ENCODE measurements at places on chromosomes 2 and 18.

- DNase-seq = no peak
These were observed 100.8 kb upstream of the TFPI start for GRCh38 chr2:187655001-187655400.

DNA sequence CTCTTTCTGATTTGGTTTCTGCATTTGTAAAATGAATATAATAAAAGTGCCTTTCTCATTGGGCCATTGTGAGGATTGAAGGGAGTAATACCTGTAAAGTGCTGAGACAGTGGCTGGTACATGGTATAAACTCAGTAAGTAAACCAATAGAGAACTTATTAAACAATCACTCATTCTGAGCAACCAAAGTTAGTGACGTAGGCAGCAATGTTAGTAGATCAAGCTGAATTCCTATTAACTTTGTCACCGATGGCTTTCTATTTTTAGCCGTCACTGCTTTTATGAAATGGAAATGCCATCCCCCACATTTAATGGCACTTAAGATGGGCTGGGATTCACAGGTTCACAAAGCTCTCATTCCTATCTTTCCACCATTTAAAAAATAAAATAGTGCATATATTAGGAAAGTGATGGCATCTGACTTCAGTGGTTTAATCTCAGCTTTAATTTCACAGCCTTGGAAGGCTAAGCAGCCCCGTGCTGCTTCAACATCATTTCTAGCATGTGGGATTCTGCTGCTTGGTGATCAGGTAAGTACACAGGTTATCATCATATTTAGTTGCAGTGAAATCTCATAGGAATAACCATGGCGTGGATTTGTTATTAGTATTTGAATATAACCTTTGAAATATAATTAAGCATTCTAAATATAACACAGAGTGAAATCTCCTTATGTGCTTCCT, 17.6 kb upstream of the PPP4R1 start:
- no peak for DNase-seq

GRCh38 chr2:232473467-232473890, 14.2 kb downstream of the ECEL1 start:
- DNase-seq = no peak

DNA sequence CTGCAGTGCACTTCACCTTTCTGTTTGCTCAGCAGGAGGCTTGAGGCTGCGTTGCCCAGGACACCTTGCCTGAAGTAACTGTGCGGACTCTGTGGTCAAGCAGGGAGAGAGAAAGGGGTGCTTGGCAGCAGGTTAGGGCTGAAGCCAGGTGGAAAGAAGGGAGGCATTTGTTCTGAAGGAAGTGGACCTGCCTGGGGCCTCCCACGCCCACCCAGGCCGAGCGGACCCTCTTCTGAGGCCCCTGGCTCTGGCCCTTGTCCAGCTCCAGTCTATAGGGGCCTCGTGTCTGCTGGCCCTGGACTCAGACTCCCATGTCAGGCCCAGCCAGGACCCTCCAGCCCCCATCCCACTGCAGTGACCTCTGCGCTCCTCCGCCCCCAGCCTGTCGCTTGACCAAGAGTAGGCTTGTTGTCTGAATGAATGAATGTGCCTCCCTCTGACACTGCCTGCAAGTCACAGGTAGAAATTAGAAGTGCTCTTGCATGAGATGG, 2.5 kb downstream of the SNED1 start:
- no peak for DNase-seq

- no peak for DNase-seq
These were observed 60.9 kb upstream of the TFCP2L1 start for GRCh38 chr2:121345887-121346286.

GRCh38 chr2:140734992-140735391, 1395.8 kb downstream of the LRP1B start:
- no peak for DNase-seq

DNA sequence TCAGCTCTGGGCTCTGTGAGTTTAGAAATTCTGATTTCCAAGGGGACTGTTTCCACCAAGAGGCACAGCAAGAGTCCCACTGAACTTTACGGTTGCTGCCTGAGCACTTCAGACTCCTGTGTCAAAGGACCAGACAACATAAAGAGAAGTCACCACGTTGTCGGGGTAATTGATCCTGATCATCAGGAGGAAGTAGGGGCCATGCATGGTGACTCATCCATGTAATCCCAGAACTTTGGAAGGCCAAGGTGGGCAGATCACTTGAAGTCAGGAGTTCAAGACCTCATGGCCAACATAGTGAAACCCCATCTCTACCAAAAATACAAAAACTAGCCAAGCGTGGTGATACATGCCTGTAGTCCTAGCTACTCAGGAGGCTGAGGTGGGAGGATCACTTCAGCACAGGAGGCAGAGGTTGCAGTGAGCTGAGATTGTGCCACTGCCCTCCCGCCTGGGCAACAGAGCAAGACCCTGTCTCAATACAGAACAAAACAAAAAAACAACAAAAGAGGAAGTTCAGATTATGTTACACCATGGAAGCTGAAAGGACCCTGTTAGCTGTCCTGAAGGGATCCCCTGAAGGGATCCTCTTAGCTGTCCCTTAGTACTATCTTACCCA, 9.4 kb upstream of the ASXL2 start:
- DNase-seq = no peak

DNA sequence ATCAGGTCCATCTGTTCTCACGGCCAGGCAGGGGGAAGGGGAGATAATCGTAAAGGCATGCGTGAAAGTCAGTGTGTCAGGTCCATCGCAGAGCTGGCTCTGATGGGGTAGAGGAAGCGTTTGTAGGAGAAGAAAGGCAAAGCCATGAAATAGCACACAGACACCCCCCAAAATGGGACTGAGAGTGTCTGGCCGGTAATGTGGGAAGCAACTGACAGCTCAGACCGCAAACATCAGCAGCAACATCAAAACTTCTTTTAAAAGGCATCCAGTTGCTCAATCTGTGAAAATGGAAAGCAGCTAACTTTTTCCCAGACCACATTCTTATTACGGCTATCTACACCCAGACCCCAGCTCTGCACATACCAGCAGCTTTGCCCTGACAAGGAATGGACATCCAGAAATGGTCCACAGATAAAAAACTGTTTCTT, 232.6 kb downstream of the EN1 start:
- no peak for DNase-seq

DNA sequence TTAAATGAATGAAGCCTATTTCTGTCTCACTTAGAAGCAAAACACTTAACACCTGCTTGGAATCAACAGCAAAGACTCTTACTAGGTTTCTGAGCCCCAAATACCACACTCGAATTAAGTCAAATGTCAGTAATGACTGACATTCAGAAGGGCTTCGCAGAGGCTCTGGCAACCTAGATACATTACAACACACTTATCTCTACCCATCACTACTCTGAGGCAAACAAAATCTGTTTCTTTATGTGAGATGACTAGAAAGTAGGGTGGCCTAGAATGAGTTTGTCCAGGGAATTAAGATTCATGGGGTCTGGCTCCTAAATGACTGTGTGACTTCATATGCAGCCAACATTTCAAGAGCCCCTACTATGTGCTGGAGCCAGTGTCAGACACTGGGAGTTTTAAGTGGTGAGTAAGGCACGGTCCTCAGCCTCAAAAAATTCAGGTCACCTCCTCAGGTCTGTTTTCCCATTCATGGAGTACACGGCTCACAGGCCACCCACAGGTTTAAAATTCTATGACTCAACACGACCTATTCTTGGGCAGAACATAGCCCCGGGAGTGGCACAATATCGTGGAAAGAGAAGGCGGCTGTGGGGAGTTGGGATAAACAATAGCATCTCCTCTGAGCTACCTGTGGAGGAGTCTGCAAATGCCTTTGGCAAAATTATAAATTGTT, 150.3 kb upstream of the ZFP36L2 start:
- DNase-seq = no peak

GRCh38 chr2:109231996-109232705, 103.1 kb downstream of the SH3RF3 start:
- DNase-seq = no peak

GRCh38 chr18:23710068-23710527, 20.8 kb downstream of the LAMA3 start:
- no peak for DNase-seq

DNA sequence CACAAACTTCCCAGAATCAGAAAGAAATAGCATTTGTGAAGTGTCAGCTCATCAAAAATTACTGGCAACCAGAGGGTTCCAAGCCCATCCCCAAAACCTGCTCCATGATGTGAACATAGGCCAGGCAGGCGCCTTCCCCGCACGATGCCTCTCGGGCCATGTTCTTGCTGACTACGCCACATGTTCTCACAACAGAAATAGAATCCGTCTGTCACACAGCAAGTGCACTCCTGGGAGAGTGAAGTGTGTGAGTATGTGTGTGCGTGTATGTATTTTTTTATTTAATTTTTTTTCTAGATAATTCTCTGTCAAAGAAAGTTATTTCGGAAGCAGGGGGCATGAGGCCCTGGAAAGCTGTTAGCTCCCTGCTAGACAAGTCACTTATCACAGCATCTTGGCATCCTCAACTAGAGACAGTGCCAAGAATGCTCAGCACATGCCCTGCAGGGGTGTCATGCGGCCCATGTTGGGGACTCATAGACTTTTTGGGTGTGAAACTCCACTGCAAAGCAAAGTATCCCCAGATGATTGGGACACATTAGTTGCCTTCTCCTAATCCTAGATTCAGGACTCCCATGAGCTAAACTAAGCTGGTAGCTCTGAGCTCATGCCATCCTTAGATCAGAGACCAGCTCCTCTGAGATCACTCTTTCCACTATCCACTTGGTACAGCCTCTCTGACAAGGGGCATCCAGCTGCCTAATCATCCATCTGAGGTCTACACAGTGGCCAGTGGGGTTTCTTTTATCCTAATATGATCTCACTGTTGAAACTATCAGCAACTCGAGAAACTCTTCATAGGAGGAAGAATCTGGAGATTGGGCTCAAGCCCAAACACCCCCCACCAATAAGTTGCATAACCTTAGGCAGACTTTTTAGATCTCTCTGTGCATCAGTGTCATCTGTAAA, 53.2 kb upstream of the CYRIA start:
- no peak for DNase-seq

DNA sequence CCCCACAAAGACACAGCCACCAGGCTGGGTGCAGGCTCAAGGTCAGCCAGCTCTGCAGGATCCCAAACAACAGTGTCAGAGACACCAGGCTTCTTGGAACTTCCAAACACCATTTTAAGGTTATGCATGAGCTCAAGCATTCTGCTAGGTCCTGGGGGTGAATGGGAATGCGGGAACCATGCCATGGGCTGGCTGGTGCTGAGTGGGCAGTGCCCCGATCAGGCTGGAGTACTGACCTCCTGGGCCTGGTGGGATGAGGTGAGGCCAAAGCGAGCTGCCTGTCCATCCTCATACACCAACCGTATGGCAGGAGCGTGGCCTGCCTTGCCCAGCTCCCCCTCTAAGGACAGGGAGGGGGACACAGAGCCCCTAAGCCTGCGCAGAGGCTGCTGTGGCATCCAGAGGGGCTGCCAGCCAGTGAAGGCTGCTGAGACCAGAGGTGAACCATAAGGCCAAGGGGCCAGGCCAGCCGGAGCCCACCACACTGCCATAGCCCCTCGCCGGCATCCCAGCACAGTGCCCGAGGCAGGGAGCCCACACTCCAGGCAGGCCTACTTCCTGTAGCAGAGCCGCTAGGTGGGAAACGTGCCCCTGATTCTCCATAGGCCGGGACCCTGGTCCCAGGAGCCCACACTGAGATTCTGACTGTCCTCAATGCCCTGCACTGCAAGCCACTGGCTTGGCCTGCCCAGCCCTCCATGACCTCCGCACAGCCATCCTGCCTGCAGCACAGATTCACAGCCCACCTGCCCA, 135.0 kb downstream of the HDAC4 start:
- no peak for DNase-seq

DNA sequence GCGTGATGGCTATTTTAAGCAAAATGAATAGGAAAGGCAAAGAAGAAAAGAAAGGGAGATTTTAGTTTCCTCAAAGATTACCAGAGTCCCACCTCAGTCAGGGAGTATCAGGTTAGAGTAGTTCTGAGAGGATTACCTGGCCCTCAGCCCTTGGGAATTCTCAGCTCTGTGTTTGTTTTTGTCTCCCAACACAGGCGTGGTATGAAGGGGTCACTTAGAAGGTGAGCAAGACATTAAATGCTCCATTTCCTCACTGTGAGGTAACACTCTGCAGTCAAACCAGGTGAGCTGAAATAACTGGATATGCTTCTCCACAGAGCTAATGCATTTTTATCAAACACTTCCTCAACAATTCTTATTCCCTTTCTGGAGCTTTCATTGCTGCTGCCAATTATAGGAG, 232.2 kb downstream of the IKZF2 start:
- no peak for DNase-seq

GRCh38 chr2:58895857-58896256, 654.7 kb upstream of the FANCL start:
- DNase-seq = no peak

GRCh38 chr2:29808321-29808720, 113.1 kb downstream of the ALK start:
- DNase-seq = no peak

- no peak for DNase-seq
These were observed 137.6 kb downstream of the LAMA1 start for GRCh38 chr18:6979954-6980353.

- no peak for DNase-seq
These were observed 119.5 kb downstream of the COL6A3 start for GRCh38 chr2:237294460-237294859.

GRCh38 chr18:46770708-46771107, 13.9 kb upstream of the ST8SIA5 start:
- no peak for DNase-seq

DNA sequence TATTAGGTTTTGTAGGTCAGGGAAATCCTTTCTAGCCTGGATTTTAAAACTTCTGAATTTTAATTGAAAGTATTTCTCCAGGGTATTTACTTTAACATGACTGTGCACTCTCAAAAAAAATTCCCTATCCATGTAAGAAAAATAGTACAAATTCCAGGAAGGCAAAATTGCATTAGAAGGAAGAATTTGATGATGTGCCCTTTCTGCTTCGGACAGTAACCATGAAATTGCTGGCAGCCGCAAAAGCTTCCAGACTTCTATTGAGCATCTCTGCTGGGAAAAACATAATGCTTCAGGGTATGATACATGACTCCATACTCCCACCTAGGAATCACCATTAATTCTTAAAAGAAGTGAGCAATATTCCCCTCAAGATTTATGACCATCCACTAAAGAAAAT, 17.2 kb upstream of the KLF7 start:
- no peak for DNase-seq

DNA sequence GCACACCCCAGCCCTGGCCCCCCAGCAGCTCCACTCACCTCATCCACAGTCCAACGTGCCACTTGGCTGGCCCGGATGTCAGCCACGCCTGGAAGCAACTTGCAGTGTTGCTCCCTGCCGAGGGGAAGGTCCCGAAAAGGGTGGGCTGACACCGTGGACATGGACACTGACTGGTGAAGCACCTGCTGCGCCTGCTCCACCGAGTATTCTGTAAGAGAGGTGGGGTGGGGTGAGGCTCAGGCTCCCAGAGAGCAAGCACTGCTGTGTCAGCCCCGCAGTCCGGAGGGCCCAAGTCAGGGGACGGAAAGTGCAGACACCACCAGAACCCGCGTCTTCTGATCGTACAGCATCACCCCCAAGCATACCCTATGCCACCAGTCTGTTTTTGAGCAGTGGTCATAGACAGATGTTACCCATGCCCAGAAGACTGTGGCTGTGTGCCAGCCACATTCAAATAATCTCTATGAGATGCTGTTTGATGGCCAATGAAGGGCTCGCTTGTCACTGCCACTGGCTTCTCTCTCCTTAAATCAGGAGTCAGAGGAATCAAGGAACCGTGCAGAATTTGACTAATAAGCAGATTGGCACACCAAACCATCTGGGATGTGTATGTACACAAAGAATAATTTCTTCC, 74.2 kb upstream of the TMEM200C start:
- no peak for DNase-seq

- no peak for DNase-seq
These were observed 512.8 kb upstream of the NRP2 start for GRCh38 chr2:205169464-205169863.

All from NAMALWA (cell line).